Left ventricle myocardium superior (tissue), 1 donor: ENCODE measurements at places on chromosomes 2 and 18.

DNA sequence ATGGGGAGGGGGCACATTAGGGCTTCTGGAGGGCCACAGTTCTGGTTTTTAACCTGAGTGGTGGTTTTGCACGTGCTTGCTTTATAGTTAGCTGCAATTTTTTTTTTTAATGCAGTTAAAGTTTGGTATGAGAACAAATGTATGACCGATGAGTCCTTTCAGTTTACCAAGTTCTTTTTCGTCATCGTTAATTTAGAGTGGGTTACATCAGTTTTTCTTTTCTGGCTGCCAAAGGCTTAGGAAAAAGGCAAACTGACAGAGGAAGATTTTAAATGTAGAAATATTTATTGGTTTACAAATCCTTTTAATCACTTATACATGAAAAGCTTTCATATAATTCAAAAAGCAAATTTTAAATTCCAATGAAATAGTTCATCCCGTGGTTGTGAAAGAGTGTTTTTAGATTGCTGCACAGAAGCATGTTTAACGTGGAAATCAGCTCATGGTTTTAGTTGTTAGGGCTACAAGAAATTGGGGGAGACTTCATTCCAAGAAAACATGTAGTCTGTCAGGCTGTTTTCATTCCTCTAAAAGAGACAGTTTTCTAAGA, 82.9 kb downstream of the MSH2 start:
- no peak for DNase-seq

GRCh38 chr2:194443926-194444325, 1213.1 kb upstream of the SLC39A10 start:
- no peak for DNase-seq

DNA sequence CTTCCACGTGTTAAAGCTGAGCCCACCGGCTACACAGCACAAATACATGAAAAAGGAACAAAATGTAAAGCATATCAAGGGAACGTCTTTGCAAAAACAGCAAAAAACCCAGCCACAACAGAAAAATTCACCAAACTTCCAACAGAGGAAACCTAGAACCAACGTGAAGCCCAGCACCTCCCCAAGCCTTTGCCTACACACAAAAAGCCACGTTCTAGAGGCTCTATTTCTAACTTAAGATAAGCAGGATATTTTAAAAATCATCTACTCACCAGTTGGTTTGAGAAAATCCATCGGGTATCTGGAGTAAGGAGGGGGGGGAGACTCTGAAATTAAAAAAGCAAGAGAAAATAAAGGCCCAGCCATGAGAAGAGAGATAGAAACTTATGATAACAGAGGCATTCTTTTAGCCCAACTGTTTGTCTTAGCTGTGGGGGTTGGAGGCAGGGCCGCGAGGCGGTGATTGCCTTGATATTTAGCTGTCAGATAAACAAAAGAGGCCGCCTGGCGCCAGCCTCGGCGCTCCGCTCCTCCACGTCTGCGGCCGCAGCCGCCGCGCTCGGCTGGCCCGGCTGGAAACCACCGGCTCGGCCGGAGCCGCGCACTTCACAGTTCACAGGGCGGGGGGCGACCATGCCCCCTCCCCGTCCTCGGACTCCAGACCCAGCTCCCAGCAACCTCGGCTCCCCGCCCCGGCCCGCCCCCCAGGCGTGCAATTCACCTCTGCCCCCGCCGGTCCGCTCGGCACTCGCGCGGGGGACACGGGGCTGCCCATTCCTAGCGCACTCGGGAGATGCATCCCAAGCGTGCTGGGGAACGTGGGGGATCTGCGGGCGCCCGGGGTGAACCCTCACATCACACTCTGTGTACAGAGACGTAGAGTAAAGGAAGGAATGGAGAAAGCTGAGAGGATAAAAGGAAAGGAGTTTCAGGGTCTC, 2.4 kb downstream of the SMAD7 start:
- DNase-seq, result peak; percentile 71

GRCh38 chr2:228023619-228024018, 152.2 kb downstream of the DAW1 start:
- no peak for DNase-seq

- no peak for DNase-seq
These were observed 194.1 kb downstream of the SS18 start for GRCh38 chr18:25896178-25896780.

DNA sequence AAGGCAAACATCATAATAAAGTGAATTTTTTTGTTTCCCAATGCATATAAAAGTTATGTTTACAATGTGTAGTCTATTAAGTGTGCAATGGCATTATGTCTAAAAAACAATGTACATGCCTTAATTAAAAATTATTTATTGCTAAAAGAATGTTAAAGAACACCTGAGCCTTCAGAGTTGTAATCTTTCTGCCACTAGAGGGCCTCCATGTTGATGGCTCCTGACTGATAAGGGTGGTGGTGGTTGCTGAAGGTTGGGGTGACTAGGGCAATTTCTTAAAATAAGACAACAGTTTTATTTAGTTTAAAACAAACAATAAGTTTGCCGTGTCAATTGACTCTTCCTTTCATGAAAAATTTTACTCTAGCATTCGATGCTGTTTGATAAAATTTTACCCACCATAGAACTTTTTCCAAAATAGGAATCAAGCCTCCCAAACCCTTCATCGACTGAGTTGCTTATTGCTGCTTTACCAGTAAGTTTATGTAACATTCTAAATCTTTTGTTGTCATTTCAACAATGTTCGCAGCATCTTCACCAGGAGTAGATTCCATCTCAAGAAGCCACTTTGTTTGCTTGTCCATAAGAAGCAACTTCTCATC, 32.3 kb downstream of the MAP3K2 start:
- DNase-seq, result no peak

- DNase-seq, result no peak
These were observed 399.0 kb downstream of the CNTNAP5 start for GRCh38 chr2:124424074-124424473.

GRCh38 chr2:223815884-223816570, 21.4 kb downstream of the AP1S3 start:
- no peak for DNase-seq

- peak; percentile 73 for DNase-seq
These were observed 137.6 kb downstream of the COPS8 start for GRCh38 chr2:237223201-237223861.

DNA sequence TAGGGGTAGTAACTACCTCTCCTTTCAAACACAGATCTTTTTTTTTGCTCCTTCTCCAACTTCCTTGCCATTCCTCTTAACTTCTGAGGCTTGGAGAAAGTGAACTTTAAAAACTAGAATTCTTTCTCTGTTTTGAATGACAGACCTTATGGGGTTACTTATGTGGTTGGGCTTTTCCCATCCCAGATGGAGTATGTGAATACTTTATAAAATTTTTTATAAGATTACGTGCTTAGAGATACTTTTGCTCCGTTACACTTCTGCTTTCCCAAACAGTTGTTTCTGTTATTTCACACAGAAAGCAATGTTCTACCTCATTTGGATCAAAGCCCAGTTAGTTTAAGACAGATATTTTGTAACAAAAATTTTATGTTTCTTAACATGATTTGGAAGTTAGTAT, 20.2 kb downstream of the GREB1L start:
- DNase-seq, result no peak

DNA sequence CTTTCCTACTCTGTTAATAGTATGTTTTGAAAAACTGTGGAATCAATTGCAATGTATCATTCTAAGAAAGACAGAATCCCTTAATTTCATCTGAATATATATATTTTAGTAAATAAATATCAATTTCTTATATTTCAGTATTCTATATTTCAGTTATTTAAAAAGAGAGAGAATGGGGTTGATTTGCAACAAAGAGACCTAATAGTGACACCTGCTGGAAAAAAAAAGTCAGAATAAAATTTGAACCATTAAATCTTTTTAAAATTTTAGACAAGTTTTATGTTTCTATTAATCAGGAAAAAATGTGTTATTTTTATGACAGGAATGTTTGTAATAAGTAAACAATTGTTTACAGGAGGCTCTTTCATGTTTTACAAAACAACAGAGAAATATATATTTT, 20.7 kb upstream of the CCNT2 start:
- DNase-seq, result no peak

DNA sequence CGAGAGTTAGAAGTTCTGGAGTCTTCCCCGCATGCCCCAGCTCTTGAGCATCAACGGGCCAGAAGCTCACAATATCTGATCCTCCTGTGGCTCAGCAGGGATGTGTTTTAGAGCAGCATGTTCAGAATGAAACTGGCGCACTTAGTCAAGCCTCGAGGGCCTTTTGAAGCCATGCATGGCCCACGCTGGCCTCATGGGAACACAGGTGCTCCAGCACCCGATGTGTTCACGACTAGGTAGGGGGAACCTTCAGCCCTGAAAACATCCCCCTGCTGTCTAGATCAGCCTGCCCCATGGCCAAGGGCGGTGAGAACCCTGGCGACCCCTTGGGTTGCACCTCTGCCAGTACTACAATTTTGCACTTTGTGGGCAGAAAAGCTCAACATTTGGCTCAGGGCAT, 32.8 kb downstream of the MSH6 start:
- DNase-seq, result no peak

- DNase-seq, result peak; percentile 22
These were observed 1.1 kb upstream of the TMEFF2 start for GRCh38 chr2:192195548-192196418.

DNA sequence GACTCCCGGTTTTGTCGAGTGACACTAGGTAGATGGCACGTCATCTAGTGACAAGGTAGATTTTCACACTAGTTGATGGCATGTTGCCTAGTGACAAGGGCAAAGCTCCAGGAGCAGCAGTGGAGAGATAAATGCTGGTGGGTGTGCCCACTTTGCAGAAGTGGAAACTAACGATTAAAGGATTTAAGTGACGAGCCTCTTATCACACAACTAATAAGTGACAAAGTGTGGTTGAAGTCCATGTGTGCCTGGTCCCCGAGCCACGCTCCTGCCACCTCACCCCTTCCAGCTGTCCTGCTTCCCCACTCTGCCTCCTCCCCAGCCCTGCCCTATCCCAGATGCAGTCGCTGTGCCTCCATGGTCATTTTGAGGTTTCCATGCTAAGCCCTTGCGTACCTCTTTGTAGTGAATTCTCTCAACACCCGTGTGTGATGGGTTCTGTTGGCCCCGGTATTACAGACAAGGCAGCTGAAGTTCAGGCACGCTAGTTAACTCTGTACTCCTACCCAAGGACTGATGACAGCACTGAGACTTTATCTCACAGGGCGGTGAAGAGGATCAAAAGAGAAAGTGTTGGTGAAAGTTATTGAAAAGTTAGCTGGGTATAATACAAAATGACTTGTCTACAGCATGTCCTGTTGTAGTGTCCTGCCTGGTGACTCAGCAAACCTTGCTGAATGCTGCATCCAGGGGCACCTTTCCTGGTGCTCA, 113.4 kb upstream of the GLI2 start:
- DNase-seq, result no peak

DNA sequence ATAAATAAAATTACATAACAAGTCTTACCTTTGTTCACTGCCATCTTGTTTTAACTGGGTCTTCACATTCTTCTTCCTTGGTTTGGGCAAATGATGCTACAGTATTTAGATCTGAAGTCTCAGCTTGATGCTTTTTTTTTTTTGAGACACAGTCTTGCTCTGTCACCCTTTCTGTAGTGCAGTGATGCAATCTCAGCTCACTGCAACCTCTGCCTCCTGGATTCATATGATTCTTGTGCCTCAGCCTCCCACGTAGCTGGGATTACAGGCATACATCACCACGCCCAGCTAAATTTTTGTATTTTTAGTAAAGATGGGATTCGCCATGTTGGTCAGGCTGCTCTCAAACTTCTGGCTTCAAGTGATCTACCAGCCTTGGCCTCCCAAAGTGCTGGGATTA, 53.2 kb upstream of the MAT2A start:
- no peak for DNase-seq

DNA sequence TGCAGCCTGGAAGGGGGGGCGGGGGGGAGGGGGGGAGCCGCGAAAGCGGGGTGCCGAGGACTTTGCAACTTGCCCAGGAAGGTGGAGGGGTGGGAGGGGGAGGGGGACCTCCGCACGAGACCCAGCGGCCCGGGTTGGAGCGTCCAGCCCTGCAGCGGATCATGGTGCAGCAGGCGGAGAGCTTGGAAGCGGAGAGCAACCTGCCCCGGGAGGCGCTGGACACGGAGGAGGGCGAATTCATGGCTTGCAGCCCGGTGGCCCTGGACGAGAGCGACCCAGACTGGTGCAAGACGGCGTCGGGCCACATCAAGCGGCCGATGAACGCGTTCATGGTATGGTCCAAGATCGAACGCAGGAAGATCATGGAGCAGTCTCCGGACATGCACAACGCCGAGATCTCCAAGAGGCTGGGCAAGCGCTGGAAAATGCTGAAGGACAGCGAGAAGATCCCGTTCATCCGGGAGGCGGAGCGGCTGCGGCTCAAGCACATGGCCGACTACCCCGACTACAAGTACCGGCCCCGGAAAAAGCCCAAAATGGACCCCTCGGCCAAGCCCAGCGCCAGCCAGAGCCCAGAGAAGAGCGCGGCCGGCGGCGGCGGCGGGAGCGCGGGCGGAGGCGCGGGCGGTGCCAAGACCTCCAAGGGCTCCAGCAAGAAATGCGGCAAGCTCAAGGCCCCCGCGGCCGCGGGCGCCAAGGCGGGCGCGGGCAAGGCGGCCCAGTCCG, 540 bp downstream of the SOX11 start:
- no peak for DNase-seq

DNA sequence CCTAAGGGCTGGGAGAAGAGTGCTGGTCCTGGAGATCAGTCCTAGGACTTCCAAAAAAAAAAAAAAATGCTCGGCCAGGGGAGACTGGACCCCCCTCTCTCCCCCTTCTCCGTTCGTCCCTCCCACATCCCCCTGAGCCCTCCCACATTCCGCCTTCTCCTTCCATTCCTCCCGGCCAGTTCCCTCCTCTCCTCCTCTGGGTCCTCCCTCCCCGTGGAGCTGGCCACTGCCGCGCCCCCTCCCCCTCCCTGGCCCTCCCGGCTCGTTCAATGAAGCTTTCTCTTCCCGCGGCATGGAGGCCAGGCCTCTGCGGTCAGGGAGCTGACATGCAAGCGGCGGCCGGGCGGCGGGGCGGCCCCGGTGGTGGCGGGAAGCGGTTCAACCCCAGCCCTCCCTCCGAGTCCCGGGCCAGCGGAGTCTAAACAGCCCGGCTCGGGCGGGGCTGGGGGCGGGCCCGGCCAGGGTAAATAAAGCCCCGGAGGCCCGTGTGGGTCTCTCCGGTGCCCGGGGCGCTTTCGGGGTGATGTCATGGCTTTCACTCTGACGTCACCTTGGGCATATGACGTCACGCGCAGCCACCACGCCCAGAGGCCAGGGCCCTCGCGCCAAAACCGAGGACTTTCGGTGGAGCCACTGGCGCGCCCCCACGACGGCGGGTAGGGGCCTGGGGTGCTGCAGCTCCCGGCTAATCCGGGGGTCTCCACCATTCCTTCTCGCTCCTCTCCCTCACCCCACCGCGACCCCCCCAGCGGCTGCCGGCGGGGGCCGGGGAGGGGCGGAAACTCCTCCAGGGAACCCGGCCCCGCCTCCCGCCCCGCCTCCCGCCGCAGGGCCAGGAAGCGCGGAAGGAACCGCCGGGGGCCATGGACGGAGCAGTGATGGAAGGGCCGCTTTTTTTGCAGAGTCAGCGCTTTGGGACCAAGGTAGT, at the start of the genes DOK1 and LOXL3:
TSS of gene DOK1 (plus strand) at position 829 of the 928 bp plus-strand sequence. CDS start at position 864, 35 bp downstream.
TSS of gene LOXL3 (minus strand) at position 51 of the 928 bp plus-strand sequence. CDS start 1,308 bp downstream, outside the sequence.
- peak; percentile 94 for DNase-seq

- no peak for DNase-seq
These were observed 138.6 kb downstream of the BCL2 start for GRCh38 chr18:63180971-63181376.

DNA sequence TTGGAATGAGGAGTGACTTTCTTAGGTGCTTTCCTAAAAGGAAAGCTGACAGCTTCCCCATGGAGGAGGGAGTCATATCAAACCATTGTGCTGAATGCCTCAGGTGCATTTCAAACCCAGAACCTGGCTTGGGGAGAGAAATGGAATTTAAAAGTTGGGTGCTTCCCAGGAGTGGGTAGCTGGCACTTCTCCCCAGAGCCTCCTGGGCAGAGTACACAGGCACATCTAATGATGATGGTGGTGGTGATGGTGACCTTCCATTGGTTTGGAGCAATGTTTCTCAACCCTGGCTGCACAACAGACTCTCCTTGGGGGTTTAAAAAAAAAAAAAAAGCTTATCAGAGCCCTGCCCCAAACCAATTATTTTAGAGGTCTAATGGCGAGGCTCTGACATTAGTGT, 8.3 kb downstream of the FOSL2 start:
- DNase-seq, result no peak
